ENCODE measurements at places on chromosomes 2 and 18.
A peak's percentile ranks its signal among the peaks of the same experiment; 100 is the strongest.

DNA sequence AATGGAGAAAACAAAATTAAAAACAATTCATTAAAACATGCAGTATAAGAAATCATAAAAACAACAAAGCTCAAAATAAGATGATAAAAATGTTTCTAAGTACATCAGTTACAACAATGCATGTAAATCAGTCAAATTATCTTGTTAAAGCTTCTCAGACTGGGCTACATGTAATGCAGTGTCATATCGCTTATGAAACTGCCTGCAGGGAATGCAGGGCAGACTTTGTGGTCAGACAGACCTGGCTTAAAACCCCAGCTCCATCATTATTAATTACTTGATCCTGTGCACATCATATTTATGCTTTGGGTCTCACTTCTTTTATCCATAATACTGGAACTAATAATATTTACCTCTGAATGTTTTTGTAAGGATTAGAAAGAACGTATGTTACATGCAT is 74.6 kb downstream of the PID1 start:
- DNase-seq: no peak

- DNase-seq: no peak
Measured at GRCh38 chr2:15836689-15837610, 103.4 kb upstream of the MYCN start.

DNA sequence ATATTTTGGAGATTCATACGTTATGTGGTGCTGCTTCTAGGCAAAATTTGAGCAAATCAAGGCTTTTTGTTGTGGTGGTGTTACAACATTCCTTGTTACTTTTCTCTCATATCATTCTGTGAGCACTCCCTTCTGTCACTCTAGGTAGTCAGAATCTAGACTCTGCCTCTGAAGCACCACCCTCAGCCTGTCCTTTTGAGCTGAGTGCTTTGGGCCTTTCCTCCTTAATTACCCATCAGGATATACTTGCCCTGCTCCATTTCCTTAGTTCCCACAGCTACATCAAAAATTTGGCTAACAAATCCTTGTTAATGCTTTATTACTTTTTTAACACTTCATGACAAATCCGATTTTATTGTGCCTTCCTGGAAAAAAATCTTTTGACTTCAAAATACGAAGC is 289.6 kb downstream of the CALCRL start:
- no peak for DNase-seq

- DNase-seq: no peak
Measured at GRCh38 chr2:17328161-17328560, 190.1 kb downstream of the RAD51AP2 start.

GRCh38 chr2:47620770-47621437 is 162.0 kb upstream of the MSH6 start:
- no peak for DNase-seq

DNA sequence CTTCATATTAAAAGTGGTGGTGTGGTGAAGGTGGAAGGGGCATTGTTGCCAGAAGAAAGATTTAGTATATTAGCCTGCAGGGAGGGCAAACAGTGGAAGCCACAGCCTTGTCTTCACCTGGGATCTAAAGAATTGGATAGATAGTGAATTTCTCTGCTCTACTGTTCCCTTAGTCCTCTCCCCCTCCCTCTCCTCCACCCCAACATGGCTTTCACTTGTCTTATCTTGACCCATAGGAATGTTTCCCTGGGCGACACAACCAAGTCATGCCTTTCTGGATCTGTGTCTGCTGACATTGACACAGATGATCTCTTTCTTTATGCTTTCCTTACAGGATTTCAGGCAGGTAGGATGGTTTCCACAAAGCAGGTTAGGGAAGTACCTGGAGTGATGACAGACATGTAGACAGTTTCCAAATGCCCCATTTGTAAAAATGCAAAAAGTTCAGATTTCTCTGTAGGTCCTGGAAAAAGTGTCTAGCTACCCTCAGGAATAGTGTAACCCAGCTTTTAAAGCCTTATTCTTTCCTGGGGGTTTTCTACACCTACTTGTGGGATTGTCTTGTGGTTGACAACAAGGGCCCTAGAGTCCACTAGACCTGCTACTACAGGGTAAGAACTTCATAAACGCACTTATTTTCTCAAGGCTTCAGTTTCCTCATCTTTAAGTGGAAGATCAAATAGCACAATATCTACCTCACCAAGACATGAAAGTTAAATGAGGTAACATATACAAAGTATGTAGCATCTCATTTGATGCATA is 184.2 kb upstream of the SP5 start:
- DNase-seq: no peak

GRCh38 chr2:37301408-37301807 is 23.2 kb downstream of the PRKD3 start:
- no peak for DNase-seq

- no peak for DNase-seq
Measured at GRCh38 chr18:70419526-70419925, 130.7 kb downstream of the SOCS6 start.

DNA sequence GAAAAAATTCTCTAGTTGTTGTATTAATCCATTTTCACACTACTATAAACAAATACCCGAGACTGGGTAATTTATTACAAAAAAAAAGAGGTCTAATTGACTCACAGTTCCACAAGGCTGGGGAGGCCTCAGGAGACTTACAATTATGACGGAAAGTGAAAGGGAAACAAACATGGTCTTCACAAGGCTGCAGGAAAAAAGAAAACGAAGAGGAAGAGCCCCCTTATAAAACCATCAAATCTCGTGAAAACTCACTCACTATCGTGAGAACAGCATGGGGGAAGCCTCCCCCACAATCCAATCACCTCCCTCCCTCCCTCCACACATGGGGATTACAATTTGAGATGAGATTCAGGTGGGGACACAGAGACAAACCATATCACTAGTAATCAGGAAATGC is 61.7 kb upstream of the SPTBN1 start:
- DNase-seq: peak; percentile 32

- DNase-seq: no peak
Measured at GRCh38 chr2:61015976-61016375, 1.5 kb upstream of the PEX13 start.

- DNase-seq: no peak
Measured at GRCh38 chr2:217948351-217948791, 54.4 kb downstream of the TNS1 start.

GRCh38 chr2:187912950-187913349 is 358.7 kb upstream of the TFPI start:
- no peak for DNase-seq

DNA sequence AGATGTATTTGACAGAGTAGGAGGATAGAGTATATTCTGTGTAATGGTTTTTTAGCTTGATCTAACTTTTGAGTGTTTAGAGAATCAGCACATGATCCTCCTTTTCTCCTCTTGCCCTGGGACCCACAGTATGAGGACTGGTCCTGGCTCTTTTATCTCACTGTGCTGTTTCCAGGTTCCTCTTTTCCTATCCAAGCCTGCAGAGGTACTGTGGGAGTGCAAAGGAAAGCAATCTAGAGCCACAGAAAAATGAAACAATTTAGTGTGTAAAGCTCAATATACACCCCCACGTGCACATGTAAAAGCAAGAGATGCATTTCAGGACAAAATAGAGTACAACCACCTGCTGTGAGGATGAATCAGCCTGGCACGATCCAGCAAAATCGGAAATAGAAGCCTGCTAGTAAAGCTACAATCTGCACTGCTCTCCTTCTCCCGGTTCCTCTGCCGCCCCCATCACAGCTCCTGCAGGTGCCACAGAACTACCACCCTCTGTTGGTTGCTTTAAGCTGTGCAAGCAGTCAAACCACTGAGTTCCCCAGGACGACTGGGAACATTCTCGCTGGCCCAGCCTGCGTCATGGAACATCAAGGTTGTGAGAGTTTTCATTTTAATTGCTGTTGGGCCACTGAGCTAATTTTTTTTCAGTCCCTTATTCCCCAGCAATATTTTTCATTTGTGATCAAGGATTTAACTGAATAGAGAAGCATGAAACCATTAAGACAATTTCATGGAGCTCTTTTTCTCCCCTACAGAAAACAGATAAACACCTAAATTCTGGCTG is 47.8 kb upstream of the MAPRE3 start:
- peak; percentile 48 for DNase-seq

- no peak for DNase-seq
Measured at GRCh38 chr2:188984065-188984491, 9.9 kb downstream of the COL3A1 start.

DNA sequence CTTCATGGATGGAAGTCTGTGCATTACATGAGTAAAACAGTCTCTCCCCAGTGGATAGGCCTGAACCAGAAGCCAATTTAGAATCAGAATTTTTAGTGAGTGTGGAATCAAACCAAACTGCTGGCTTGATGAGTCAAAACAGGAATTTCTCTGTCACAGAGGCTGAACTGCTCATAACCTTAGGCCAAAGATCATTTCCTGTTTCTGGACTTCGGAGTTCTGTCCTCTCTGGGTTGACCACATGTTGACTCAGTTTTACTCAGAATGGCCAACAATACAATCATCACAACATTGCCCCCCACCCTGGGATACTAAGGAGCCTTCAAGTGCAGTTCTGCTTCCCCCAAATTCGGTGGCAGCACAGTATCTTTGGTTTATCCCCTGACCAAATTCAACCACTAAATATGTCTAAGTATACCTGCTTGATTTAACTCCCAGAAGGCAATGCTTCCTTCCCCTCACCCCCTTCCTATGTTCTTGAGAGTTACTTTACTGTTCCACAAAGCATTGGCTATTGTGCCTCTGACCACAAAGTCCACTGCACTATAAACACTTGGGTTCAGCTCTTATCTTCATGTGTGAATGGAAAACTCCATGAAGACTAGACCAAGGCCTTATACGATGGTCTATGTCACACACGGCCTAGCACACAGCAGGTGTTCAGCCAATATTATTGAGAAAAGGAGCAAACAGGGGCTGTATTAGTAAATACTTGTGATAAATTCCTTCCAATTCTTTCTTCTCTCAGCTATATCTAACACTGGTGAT is 67.8 kb downstream of the NXPH2 start:
- DNase-seq: peak; percentile 22

DNA sequence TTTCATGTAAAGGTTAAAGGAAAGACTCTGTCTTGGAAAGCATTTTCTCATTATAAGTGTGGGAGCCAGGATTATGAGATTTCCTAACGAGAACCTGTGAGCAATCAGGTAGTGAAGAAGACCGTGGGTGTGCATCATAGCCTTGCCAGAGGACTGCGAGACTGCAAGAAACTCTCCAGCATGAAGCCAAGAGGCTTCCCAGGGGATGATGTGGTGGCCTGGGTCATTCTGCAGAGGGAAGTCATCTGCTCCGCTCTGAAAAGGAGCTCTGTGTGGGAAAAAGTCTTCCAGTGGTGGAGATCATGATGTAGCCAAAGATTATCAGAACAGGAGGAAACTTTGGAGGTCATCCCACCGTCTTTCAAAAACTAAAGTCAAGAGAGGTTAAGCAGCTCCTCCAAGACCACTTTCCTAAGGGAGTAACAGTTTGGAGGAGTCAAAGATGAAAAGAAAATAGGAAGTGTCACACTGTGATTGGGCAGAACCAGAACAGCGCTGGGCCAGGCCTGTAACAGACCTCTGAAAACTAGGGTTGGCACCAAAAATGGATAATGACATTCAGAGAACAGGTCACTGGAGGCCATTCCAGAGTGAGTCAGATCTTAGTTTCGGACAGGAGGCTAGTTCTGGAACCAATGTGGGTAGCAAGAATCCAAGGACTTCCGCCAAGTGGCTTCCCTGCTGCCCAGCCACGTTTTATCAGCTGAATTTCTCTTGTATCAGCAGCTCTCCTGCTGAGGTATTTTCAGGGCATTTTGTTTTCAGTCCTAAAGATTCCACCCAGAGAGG is 113.0 kb downstream of the LRATD1 start:
- no peak for DNase-seq

GRCh38 chr18:1304392-1304992 is 399.8 kb downstream of the ADCYAP1 start:
- DNase-seq: no peak

DNA sequence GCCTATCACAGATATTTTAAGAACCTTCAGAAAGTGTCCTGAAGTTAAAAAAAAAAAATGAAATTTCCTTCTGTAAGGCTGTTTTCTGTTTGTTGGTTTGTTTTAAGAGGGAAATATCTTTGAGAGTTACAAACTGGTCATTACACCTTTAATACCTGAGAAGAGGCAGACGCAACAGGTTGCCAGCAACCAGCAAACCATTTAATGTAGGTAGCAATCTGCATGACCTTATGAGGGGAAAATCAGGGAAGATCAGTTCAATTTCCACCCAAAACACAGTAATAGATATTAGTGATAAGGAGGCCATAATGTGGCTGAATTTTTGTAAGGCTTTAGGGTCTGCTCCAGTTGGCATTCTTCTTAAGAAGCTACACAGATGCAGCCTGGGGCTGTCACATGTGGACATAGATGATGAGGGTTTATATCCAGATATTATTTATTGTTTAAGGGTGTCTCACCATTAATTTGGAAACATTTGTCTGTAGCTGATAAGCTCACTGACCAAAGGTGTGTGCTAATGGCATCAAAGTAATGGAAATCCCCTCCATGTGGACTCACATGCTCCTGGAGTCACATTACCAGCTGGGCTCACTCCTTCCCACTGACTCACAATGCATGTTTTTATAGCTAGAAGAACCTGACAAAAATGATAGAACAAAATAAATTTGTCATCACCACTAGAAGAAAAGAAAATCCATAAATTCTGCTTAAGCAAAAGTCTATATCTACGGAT is 83.5 kb upstream of the DTNA start:
- DNase-seq: no peak

DNA sequence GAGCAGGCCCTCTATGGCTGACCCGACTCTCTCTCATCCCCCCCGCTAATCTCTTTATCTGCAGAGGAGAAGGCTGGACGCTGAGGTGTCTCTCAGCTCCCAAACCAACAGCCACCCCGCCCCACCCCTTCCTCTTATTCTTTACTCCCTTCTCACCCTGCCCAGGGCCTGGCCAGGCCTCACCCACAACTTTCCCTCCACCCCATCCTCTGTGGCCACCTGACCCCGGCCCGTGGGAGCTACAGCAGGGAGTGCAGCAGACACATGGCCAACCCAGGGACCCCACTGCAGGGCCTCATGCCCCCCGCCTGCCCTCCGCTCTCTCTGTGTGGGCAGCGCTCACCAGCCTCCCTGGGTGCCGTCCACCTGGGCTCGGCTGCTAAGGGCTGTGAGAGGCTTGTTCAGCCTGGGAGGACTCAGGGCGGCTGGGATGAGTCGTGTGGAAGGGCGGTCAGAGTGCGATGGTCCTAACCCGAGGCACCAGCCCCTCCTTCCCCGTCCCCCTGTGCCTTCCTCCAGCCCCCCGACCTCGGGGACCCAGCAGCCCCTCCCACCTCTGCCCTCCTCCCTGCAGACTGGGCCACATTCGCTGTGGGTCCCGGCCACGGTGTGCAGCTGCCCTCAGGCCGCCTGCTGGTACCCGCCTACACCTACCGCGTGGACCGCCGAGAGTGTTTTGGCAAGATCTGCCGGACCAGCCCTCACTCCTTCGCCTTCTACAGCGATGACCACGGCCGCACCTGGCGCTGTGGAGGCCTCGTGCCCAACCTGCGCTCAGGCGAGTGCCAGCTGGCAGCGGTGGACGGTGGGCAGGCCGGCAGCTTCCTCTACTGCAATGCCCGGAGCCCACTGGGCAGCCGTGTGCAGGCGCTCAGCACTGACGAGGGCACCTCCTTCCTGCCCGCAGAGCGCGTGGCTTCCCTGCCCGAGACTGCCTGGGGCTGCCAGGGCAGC is 6.8 kb downstream of the NEU4 start:
- no peak for DNase-seq
